ENCODE measurements at places on chromosomes 3 and 15.

DNA sequence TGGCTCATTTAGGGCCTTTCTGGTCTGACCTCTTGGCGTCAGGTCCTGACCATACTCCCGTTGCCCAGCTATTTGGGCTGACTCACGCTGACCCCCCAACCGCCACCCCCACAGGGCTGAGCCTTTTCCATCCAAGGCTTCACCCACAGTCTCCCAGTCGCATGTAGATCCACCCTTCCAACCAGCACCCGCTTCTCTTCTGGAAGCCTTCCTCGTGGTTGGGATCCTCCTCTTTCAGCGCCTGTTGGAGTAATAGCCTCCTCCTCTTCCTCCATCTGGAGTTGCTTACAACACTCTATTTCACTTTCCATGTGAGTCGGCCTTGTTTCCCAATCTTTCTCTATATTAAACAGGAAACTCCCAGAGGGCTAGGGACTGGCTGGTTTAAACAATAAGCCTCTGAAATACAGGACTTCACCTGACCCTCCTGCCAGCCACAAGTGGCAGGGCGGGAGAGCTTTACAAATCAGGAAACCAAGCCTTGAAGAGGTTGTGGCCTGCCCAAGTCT is 2.1 kb upstream of the ALAS1 start:
- DNase-seq, result no peak

GRCh38 chr3:132255041-132255745 is 62.0 kb upstream of the ACP3 start:
- no peak for DNase-seq

GRCh38 chr3:59996056-59996455 is 946.2 kb upstream of the CFAP20DC start:
- no peak for DNase-seq

DNA sequence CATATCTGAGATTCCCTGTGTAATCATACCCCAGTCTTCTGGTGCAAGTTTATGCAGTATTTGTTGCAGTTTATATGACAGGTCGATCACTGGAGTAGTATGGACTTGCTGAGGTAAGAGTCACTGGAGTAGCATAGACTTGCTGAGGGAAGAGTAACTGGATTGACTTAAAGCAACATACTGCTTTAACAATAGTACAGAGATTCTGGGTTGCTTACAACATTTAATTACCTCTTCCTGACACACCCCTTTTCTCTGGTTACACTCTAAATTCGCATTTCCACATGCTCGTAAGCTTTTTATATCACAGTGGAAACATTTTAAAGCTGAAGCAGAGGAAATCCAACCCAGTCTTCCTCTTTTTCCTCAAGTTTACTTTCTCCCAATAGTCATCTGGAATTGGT is 11.8 kb downstream of the AAGAB start:
- no peak for DNase-seq

- no peak for DNase-seq
Measured at GRCh38 chr3:49313896-49314688, 25.8 kb downstream of the USP4 start.

GRCh38 chr3:160665784-160666526 is 11.0 kb upstream of the ARL14 start:
- no peak for DNase-seq

DNA sequence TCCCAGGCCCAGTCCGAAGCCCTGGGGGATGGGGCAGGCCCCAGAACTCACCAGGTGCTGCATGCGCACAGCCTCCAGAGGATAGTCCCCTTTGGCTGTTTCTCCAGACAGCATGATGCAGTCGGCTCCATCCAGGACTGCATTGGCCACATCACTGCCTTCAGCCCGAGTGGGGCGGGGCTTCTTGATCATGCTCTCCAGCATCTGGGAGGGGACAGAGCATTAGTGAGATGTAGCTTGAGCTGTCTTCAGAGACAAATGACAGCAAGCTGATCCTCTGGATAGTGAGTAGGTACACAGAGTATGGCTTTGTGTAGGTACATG is 9.1 kb upstream of the GRAMD2A start:
- DNase-seq, result no peak

DNA sequence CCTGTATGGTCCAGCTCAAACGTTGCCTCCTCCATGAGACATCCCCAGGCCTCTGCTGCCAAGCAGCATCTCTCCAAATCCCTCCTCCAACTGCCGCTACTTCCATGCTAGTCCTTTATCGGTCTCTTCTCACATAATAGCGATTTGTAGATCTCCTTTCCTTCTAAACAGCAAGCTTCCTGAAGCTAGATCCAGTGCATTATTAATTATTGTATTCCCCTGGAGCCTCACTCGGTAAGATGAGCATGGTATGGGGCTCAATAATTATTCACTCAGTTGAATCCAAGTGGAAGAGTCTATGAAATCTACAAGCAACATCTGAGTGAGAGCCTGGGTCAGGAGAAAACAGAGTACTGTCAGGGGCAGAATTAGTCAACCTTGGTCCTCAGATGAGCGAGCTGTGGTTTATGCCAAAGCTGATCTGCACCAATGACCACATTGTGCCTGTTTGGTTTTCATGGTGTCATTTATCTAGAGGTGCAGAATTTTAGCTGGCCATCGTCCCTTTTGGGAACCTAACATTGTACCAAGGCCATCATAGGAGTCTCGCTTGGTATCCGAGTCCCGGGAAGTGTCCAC is 93.8 kb upstream of the UBE2E1 start:
- no peak for DNase-seq

GRCh38 chr15:51180011-51180410 is 85.3 kb upstream of the TNFAIP8L3 start:
- DNase-seq, result no peak

DNA sequence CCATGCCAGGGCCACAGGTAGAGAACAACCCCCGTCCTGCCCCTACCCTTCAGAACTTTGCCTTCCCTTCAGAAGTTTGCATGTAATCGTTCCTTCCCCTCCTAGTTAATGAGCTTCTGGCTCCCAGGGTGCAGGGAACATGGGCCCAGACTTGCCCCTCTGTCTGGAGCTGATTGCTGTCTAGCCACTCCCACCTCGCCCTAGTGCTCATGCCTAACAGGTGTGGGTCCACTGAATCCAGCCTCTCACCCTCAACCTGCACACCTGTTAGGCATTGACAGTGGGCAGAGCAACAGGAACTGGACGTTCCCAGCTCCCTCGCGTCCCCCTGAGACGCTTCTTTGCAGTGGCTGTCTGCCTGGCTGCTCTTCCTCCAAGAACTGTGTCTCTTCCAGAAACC is 40.3 kb downstream of the WNT5A start:
- DNase-seq, result no peak

- DNase-seq, result no peak
Measured at GRCh38 chr15:40358471-40359353, 693 bp downstream of the DISP2 start.

- DNase-seq, result no peak
Measured at GRCh38 chr3:131620977-131621376, 118.2 kb upstream of the MRPL3 start.

GRCh38 chr15:91254766-91255165 is 154.7 kb downstream of the SV2B start:
- DNase-seq, result no peak

DNA sequence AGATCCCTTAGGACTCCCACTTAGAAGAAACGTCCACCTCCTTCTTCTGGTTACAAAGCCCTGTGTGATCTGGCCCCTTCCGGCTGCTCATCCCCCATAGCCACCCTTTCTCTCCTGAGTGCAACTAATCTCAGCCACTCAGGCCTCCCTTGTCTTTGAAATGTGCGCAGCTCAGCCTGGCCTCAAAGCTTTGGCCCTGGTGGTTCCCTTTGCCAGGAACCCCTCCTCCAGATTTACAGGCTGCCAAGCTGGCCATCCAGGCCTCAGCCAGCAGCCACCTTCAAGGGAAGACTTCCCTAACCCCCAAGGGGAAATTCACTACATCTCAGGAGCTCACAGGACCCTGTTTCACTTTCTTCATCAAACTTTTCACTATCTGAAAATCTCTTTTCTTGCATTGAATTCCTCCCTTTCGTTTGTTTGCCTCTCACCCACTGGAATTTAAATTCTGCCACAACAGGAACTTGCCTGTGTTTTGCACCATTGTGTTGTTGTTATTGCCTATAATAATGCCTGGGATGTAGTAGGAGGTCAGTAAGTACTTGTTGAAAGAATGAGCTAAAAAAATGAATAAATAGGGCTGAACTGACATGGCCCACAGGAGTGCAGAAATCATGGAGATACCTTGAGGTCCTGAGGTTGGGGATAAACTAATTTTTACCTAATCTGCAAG is 109.5 kb upstream of the PFN2 start:
- no peak for DNase-seq

GRCh38 chr3:25895031-25895430 is 105.1 kb downstream of the OXSM start:
- no peak for DNase-seq

GRCh38 chr3:153079386-153079785 is 82.6 kb upstream of the RAP2B start:
- no peak for DNase-seq

- no peak for DNase-seq
Measured at GRCh38 chr3:47228088-47228487, 54.5 kb downstream of the KIF9 start.

GRCh38 chr3:69499899-69500421 is 114.1 kb upstream of the FRMD4B start:
- no peak for DNase-seq
